Fibroblast of skin of right quadriceps (primary cell): ENCODE measurements at places on chromosomes 2 and 18.

DNA sequence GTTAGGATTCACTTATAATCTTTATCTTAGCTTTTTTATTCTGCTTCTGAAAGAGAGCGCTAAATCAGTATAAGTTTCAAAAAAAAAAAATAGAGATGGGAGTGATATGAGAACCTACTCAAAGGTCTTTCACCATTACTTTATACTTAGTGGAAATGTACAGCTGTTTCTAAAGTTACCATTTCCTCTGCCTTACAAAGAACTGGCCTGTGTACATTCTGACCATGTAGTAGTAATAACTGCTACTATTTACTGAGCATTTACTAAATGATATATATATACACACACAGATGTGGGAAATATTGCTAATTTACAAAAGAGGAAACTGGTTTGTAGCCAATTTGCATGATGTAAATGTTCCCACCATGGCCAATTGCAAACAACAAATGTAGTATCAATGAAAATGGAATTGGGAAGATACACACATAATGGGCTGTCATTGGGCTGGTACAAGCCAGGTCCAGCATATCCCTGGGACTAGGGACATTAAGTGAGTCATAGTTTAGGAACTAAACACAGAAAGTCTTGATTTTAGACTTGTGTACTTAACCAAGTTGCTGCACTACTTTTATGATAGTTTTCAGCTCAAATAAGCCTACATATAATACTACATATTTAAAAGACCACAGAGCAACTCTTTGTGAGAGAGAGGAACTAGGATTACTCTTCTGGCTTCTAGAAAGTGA is 67.1 kb downstream of the DYNC1I2 start:
- DNase-seq: peak; percentile 7

DNA sequence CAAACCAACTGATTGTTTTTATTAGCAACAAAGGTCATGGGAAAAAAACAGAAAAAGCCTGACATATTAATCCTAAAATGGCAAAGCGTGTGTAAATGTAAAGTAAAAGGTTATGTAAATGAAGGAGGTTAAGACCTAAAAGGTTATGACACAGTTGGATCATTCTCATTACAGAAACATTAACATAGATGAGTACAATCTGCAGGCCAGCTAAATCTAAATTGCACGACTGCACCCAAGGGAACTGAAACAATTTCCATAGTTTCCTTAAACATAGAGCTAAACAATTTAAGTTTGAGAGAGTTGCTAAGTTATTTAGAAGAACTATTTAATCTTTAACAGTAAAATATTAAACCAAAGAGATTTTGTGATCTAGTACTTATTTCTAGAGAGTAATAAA is 151.6 kb upstream of the UBE2E3 start:
- DNase-seq: no peak

DNA sequence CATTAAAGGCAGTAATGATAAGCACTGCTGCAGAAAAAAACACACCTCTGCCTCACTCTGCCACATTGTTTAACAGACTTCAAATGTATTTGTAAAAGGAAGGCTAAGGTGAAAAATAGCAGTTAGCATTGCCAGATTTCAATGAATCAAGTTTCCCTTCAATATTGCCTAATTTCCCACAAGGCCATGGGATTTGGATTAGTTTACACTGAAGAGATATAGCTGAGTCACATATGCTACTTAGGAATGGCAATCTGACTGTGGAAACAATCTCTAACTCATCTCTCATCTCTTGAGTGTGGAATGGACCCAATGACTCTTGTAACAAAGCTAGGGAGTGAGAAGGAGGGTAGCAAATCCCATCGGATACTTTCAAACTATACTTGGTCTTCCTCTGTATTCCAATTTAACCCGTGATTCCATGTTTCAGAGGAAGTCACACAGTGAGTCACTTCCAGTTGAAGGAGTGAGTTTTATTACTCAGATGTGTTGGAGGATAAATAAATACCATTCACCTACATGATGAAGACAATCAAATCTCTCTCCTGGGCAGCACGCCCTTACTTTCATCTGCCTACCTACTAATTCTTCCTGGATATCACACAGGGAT is 5.1 kb downstream of the B4GALT6 start:
- peak; percentile 56 for DNase-seq

DNA sequence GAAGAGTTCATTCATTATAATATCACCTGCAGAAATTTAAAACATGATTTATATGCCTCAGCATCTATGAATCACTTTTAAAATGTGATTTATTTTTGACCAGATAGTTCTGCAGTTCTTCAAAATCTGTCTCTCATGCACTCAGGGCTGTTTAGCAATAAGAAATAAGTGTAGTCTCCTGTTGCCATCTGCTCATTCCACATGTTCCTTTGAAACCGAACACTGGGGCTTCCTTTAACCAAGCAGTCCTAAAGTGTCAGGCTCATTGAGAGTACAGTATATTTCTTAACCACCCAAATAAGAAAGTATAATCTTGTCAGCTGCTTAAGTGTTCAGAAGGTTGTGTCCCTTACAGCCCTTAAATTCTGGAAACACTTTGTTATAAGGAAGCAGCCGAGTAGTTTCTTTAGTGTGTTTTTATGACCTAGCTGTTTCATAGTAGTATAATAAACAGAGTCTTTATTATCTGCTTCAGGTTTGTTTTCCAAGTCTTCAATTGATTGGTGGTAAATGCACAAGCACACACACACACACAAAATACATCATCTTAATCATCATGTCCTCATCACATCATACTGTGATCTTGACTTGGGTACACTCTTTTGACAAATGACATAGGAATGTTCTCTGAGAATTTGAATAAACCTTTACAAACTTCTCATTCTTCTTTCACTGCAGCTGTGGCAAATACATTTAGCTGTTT is 10.4 kb downstream of the WDR7 start:
- DNase-seq: no peak

DNA sequence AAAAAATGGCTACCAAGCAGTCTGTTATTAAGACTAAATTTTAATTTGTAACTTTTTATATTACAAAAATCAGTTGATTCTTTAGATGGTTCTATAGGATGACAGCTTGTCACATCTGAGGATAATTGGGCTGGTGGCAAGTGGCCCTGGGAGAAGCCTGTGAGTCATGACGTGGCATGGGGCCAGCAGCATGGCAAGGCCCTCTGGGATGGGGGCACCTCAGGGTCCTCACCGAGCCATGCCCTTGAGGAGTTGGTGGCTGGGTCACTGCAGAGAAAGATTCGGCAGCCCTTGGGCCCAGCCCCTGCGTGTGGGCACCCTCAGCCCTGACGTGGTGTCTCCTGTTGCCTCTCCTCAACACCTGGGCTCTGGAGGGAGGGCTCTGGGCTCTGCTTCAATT is 49.7 kb downstream of the STK25 start:
- no peak for DNase-seq

- DNase-seq: no peak
These were observed 30.1 kb downstream of the HS1BP3 start for GRCh38 chr2:20620696-20621365.

- DNase-seq: peak; percentile 44
These were observed 145.1 kb upstream of the PID1 start for GRCh38 chr2:229416116-229416694.

DNA sequence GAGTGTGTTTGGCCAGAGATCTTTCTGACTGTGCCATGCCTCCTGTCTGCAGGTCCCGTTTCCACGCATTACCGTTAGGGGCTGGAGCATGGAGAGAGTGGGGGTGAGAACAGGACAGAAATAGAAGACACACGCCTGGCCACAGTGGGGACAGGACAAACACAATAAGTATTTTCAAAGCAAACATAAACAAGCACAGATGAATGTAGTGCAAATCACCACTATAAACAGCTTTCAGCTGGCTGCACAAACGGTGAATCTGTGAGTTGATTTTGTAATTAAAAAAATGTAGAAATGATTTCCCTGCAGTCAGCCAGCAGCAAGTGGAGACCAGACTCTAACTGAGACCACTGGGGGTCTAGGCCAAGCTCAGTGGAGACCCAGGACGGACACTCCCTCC is 6.8 kb downstream of the KCNK3 start:
- no peak for DNase-seq

GRCh38 chr2:71190656-71191569 is 36.0 kb downstream of the PAIP2B start:
- peak; percentile 10 for DNase-seq

GRCh38 chr2:96819128-96819875 is 3.2 kb downstream of the CNNM3 start:
- DNase-seq: no peak

DNA sequence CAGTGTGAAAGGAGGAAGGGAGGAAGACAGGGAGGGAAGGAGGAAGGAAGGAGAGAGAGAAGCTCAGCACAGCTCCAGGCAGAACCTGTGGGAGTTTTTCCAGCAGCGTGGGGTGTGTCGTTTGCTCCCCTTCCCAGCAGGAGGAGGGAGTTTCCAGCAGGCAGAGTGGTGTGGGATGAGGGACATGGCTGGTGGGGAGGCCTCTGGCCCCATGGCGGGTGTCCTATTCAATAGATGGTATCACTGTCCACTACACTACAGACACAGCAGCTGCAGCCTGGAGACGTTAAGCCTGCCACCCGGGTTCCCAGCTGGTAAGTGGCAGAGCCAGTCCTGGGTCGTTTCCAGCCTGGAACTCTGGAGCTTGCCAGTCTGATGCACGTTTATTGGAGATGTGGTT is 44.7 kb downstream of the GLI2 start:
- no peak for DNase-seq

DNA sequence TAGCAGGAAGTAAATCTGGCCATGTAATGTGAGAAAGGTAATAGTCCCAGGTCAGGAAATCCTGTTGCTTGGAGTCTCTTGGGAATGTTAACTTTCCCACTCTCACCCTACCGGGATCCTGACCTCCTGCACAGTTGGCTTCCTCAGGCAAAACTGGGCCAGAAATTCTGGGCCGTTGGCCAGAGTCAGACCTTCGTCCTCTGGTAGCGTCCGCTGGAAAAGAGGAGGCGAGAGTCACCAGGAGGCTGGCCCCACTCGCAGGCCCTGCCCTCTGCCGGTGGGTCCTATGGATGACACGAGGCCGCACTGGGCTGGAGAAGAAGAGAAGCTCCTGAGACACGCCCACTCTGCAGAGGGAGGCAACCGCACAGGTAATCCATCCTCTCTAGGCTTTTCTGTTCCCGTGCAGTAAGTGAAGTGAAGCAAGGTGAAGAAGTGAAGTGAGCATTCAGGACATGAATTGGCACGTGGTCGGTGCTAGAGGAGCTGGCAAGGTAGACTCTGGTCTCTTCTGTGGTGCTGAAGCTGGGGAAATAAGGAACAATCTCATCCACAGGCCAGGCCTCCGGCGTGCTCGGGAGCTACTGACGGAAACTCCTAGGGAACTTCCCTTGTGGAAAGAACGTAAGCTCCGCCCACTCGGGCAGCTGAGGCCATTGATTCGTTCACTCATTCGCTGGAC is 182.7 kb upstream of the GLI2 start:
- DNase-seq: peak; percentile 43

- DNase-seq: peak; percentile 19
These were observed 50.3 kb downstream of the ACTR2 start for GRCh38 chr2:65277791-65278483.

DNA sequence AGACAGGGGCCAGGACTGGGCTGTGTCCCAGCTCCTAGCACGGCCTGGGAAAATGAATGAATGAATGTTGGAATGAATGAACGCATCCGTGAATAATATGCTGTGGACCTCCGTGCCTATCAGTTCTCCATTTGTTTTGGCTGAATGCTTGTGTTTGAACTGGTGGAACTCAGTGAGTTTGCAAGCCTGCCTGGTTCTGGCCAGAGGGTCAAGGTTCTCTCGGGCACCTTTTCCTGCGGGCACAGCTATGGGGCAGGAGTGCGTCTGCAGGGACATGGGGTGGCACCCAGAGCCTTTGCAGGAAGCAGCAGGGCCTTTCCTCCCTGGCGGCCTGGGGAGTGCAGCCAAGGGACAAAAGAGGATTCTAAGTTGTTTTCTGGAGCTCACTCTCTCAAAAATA is 17.6 kb upstream of the PDIA6 start:
- DNase-seq: no peak

- no peak for DNase-seq
These were observed 617 bp downstream of the CCDC142 start for GRCh38 chr2:74481961-74482800.

GRCh38 chr2:234840336-234840735 is 111.5 kb upstream of the SH3BP4 start:
- peak; percentile 98 for DNase-seq

DNA sequence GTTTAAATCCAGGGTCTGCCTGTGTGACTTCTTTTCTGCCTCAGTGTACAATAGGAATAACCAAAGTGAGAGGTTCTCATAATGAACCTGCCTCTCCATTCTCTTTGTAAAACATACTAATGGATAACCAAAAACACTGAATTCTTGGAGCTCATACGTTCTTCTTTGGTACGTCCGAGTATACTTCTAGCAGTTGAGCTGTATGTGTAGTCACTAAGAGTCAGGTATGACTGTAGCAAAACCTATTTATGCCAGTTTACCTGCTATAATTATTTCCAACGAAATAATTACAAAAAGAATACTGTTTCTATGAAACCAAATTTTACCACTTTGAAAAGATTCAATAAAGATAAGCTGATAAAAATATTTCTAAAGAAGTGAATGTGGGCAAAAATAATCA is 109.2 kb downstream of the IKZF2 start:
- DNase-seq: no peak

- DNase-seq: no peak
These were observed 723.3 kb upstream of the DDX18 start for GRCh38 chr2:117091041-117091837.

DNA sequence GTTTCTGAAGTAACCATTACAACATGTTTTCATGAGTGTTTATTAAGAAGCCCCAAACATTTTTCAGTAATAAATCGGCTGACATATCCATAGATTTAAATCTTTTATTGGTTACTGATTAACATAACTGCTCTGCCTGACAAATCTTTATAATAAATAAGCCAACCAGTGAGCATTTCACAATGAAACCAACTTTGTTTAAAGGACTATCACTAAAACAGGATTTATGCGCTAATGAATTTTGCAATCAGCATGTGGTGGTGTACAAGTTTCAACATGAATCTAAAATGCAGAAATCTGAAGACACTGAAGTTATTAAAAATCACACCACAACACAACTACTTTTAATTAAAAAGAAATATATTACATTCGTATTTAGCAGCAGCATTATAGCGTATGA is 166.7 kb downstream of the MEIS1 start:
- peak; percentile 54 for DNase-seq

DNA sequence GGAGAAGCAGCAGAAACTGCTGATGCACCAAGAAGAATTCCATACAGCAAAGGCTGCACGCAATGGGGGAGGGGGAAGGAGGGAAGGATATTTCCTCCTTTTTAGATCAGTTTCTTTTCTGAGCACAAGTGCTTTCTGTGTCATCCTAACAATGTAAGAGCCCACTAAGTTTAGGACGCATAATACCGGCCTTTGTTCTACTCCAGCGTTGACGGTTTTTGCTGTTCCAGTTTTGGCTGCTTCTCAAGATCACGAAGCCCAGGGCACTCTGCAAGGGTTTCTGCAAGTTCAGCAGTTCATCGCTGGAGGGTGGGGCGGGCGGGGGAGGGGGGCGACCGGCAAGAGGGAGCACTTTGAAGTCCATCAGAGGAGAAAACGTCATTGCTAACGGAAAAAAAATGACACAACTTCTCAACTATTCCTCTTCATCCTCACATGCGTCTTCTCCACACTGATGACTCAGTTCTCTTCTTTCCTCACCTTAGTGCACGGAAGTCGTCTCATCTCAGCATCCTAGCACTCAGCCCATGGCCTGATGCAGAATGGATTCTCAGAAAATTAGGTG is 8.7 kb downstream of the FAM178B start:
- peak; percentile 54 for DNase-seq

GRCh38 chr18:9260388-9261380 is 73.9 kb upstream of the TWSG1 start:
- peak; percentile 2 for DNase-seq

- no peak for DNase-seq
These were observed 302.6 kb downstream of the MYCN start for GRCh38 chr2:16242906-16243305.

GRCh38 chr2:124112966-124113365 is 87.9 kb downstream of the CNTNAP5 start:
- peak; percentile 35 for DNase-seq
